Stimulated activated CD4-positive, alpha-beta T cell treated with anti-CD3 and anti-CD28 coated beads, Interleukin-4, amount 100 ng/mL, for 24 hours (primary cell): ENCODE measurements at places on chromosomes 1 and 21.

GRCh38 chr1:220925707-220926106, 46.5 kb downstream of the HLX start:
- DNase-seq, result no peak

DNA sequence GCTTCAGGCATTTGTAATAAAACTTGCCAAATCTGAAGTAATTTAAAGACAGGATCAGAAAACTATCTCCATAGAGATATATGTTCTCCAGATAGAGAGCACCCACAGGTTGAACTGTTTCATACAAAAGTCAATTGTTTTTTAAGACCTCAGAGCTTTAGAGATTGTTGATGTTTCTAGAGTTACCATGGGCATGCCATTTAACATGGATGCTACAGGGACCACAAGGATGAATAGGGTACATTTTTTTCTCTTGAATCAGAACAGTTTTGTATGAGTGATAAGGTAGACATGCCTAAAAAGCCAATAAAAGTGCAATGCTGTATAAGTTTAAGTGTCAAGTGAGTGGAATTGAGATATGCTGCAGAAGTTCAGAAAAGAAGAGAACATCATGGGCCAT, 511.0 kb upstream of the CAMK1G start:
- DNase-seq, result no peak

DNA sequence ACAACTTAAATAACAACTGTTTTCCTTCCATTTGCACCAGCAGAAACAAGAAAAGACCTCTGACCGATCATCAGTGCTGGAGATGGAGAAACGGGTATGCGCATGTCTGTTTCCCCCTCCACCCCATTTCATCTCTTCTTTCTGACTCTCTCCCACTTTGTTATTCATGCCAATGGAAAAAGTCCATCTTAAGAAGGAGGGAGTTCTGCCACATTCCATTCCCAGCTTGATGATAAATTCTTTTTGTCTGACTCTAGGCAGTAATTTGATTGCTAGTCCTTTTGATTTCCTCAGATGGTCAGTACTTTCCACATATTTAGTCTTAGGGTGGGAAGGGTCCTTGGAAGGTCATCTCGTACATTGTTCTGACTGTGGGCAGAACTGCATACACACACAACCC, 142.5 kb downstream of the SYT2 start:
- no peak for DNase-seq

DNA sequence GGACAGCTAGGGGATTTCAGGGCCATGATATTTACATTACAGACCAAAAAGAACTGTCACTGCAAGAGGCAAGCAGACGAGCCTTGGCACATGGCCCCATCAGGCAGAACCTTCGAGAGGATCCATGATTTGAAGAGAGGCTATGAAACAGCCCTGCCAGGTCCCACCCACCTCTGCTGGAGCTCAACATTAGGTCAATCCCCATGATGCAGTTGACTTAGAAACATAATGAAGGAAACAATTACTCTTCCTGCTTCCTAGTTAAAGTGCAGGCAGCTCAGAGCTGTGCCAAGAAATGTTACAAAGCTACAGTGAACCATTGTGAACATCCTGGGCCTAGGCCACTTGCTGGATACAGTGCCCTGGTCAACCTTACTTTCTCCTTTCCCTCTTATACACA, 41.7 kb upstream of the PTCH2 start:
- DNase-seq, result no peak

GRCh38 chr1:205576805-205577761, 54.7 kb downstream of the ELK4 start:
- DNase-seq, result no peak

DNA sequence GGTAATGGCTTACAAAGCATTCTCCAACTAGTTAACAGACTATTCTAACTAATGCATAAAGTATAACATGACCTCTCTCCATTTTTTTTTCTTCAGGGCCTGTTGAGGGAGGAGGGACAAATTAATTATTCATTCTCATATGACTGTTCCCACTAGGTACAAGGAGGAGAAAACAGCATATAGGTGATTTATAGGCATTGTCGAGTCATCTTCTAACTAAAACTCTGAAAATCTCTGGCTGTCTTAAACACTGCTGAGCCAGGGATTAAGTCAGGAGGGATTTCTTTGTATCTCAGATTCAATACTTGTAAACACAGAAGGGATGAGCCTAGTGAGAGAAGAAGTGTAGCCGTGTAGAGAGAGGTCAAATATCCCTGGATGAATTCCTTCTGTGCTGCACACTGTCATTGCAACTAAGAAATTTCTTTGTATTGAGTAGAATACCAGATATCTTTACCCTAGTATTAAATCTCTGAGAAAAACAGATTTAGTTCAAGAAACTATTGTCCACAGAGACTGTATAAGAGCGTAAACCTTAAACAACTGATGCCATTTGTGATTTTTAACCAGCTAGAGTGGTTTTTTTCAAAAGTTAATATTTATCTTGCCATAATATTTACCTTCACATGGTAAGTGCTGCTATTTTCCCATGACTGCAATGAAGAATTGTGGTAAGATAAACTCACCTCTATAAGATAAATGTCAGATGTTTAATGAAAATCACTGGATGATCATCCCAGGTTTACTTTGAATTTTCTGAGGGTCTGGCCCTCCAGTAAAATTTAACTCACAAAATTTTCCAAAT, 465.3 kb downstream of the RWDD3 start:
- DNase-seq, result no peak

DNA sequence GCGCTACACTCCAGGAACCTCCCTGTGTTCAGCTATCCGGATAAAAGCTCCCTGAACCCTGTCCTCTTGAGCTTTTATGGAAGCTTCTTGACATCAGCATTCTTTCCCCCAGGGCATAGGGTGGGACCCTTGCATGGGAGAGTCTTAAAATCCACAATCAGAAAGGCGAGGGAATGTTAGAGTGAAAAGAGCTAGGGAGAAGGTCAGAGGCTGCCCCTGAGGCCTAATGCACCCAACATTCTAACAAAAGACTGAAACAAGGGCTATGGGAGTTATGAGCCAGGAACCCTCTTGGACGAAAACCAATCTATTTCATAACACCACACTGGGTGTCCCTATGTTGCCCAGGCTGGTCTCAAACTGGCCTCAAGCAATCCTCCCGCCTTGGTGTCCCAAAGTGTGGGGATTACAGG, 36.7 kb downstream of the NEK2 start:
- DNase-seq, result no peak
